ENCODE measurements at places on chromosomes 6 and 20. TPM values are rescaled to one million over a fixed set of nuclear protein-coding genes. Genes with fewer than 3 reads are reported as not detected.

Gene SCUBE3
- 0.05 TPM for total RNA-seq

Gene TTK
- 17.5 TPM for total RNA-seq

Gene GLP1R
- not detected for total RNA-seq

Gene FAXC
- total RNA-seq: 7.3 TPM

Gene IL22RA2
- not detected for total RNA-seq

Gene HLA-DPA1
- total RNA-seq: 0.25 TPM

Gene TRIM15
- total RNA-seq: not detected

Gene GNRH2
- 0.23 TPM for total RNA-seq

Gene POU5F1
- total RNA-seq: 10.8 TPM

Gene SAMD10
- total RNA-seq: not detected

Gene SDCBP2
- 1.4 TPM for total RNA-seq

Gene MOCS1
- 2.1 TPM for total RNA-seq

Gene PKIB
- 0.71 TPM for total RNA-seq

Gene TFB1M
- total RNA-seq: 7.5 TPM
